Activated CD4-positive, alpha-beta memory T cell treated with anti-CD3 and anti-CD28 coated beads for 36 hours (primary cell): ENCODE measurements at places on chromosomes 3 and 15.

DNA sequence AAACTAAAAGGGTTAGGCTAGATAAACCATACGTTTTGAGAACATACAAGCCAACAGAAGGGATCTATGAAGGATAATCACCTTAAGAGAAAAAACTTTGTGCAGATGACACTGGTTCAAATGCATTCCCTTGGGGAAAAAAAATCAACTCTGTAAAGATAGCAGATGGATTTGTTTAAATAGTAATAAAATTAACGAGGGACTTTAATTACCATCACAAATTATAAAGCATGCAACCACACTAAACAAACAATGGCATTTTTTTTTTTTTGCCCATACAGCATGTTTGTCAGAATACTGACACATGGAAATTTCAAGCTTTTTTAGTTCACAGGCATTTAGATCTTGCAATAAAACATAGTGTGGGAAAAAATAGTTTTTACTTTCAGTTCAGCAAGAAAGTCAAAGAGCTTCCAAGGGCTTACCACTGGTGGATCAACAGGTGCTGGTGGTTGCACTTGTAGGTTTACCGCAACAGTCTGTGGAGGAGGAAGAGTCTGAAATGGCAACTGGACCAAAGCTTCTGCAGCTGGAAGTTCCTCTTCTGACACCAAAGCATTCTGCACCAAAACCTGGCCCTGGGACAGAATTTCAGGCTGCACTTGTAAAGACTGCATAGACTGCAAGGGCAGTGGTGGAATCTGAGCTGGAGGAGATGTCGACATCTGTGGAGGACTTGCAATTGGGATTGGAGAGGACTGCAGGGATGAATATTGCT, 53.1 kb downstream of the PHC3 start:
- DNase-seq = peak; percentile 18

GRCh38 chr15:89899295-89899945, 5.6 kb upstream of the AP3S2 start:
- DNase-seq = no peak

DNA sequence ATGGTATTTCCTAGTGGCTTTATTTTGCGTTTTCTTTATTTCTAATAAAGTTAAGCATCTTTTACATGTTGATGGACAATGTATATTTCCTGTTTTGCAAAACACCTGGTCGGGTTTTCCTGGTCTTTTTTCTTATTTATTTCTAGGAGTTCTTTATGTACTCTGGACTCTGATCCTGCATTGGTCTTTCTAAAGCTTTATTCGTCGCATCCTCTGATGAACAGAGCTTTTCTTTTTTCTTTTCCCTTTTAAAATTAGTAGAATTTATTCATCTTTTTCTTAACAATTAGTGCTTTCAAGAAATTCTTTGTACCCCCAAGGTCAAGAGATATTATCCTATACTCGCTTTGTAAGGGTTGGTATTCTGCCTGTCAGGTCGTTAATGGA, 32.2 kb downstream of the ZDHHC19 start:
- DNase-seq = no peak

DNA sequence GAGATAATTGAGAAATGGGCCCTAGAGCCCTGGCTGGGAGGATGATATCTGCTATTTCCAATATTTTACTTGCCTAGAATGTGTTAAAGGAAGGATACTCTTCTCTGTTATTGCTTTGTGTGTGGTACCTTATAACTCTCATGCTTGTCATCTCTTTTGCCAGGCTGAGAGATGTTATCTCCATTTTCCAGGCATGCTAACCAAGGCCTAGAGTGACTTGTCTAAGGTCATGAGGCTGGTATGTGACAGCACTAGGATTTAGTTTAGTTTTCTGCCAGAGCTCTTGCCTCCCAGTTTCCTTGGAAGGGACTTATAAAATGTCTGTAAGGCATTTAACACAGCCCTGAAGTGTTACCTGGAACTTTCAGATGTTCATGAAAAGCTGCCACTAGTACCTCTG, 1.4 kb downstream of the CLK3 start:
- DNase-seq = no peak
